H1 (cell line): ENCODE measurements at places on chromosomes 4 and X.
A peak's percentile ranks its signal among the peaks of the same experiment; 100 is the strongest.

GRCh38 chr4:101126059-101126458 lies 221.3 kb downstream of the PPP3CA start:
- no peak for DNase-seq

DNA sequence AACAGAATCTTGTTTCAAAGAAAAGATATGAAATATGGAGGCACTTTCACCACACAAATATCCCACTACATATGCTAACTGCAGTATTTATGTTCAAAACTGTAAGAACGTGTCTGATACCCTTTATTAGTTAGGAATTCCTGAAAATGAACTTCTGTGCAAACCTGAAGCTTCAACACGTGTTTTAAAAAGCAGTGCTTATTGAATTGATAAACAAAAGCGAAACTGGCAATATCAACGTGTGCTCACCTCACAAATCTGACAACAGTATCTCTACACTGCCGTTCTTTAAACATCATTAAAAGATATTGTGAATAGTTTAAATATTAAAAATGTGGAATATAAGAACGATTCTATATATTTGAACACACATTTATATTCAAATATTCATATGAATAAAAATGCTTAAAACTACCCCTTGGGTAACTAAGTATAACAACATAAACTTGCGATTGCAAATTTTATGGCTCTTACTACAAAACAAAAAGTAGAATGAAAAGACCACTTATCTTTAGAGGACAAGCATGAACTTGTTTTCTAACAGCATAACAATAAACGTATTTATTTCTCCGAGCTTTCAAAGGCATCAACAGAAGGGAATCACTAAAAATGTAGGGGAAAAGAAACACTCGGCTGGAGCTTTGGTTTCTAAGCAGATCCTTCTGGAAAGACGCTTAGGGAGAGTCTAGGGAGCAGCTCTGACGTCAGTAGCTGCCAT lies at the start of gene LRP2BP:
Gene LRP2BP, minus strand, starts transcription at position 687 of the 718 bp plus-strand sequence. CDS start 17,738 bp downstream, outside the sequence.
- no peak for DNase-seq

DNA sequence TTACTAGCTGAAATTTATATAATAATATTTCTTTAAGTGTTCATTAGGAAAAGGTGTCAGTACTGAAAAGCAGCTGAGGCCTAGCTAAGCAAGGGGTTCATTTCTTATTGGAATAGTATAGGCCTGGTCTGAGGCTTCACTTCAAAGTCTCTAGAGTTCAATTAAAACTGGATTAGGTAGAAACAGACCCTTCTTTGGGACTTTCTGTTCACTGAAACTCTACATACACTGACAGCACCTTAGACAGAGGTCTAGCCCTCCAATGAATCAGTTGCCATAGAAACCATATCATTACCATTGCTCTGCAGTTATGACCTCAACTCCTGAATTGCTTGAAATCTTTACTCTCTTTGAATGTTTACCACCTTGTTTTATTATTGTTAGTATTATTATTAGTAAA lies 86.4 kb upstream of the MAB21L2 start:
- DNase-seq = no peak

DNA sequence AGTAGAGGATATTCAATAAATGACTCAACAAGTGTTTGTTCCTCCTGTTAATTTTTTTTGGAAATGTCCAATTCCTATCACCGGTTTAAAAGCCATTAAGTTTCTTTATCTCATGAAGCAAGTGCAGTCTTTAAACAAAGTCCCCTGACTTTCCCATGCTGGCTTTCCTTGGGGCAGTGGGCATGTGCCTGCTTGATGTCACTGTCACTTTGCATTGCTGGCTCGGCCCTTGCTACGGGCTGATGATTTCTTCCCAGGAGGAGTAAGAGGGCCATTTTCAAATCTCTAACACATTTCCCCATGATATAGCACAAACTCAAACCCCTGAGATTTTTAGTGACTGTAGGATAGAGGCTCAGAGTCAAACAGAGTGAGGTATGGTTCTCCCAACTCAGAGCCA lies 275.8 kb upstream of the TENM3 start:
- DNase-seq = no peak

GRCh38 chr4:1711571-1712215 lies 426 bp downstream of the SLBP start:
- no peak for DNase-seq

DNA sequence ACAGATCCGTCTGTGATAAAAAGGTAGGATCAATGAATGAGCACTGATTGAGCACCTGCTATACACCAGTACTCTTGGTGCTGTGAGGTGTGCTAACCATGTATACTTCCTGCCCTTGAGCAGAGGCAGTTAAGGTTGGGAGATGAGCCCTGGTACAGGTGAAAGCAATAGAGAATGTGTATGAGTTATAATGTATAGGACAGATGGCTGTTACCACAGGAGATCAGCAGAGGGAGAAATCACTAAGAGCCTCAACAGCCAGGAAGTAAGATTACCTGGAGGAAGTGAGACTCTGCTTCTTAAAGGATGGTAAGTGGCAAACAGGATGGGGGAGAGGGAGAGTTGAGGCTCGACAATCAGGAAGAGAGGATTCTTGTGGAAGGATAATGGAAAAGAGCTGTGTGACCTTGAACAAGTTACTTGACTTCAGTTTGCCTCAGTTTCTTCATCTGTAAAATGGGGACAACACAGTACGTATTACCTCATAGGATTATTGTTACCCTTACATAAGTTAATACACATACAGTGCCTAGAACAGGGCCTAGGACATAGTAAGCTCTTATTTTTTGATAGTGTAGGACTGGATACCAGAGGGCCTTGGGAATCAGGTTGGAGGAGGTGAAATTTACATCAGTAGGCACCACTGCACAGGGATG lies 9.1 kb downstream of the CXCR3 start:
- DNase-seq = no peak

DNA sequence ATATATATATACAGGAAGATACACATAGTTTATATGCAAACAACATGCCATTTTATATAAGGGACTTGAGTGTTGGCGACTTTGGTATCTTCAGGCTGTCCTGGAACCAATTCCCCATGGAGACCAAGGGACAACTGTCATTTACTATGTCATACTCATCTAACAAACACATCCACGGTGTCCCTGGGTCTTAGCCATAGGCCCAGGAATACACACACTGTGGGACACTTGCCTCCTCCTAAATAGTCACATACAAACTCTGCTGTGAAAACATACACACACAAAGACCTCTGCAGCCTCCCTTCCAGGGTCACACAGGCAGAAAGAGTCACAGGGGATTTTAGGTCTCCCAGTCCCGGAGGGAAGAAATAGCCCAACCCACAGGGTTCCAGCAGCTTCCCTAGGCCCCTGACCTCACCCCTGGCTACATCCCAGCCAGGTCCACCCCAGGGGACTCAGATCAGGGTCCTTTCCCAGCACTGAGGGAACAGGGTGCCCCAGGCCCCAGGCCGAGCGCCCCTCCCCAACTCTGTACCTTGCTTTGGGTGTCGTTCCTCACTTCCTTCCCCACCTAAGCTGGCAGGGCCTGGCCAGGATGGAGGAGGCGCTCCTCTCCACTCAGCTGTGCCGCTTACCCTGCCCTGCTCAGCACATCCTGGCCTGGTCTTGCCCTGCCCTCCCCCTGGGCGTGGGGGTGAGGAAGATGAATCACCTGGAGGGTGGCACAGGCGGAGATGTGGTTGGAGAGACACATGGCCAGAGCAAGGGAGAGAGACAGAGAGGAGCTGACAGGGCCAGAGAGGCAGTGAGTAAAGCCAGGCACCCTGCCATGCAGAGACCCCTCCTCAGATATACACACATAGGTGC lies 21.8 kb downstream of the FGD1 start:
- no peak for DNase-seq

GRCh38 chr4:115332078-115332477 lies 218.7 kb upstream of the NDST4 start:
- DNase-seq = no peak

- DNase-seq = peak; percentile 68
These were observed 29.5 kb downstream of the DMP1 start for GRCh38 chr4:87679449-87680169.

DNA sequence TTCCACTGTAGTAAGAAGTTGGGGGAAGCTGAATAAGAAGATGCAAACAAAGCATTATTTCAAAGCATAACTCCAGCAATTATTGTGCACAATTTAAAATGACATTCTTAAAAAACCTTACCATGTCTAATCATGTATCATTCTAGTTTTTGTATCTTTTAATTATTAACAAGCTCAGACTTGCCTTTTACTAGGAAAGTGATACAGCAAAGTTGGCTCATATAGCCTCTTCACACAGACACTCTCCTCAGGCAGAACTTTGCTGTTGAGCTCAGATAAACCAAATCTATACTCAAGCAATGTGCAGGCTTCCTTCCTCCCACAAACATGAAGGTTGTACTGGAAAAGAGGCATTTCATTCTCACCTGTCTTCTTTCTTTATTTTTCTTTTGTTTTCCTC lies 358.7 kb upstream of the EMCN start:
- DNase-seq = no peak
